Natural killer cell (primary cell): ENCODE measurements at places on chromosomes 6 and 20. TPM values are rescaled to one million over a fixed set of nuclear protein-coding genes. Genes with fewer than 3 reads are reported as not detected.

Gene LIN28B
- not detected for total RNA-seq

- no peak for DNase-seq
- no peaks in the 10 kb centered on the region for H3K27me3 ChIP-seq
- H3K36me3 ChIP-seq: peaks cover 6% of the 10 kb centered on the region
- no peak overlapping the region for H3K4me3 ChIP-seq
Measured at GRCh38 chr20:21203088-21203656, 77.3 kb downstream of the KIZ start.

Gene RPS6KA2
- 2.8 TPM for total RNA-seq

DNA sequence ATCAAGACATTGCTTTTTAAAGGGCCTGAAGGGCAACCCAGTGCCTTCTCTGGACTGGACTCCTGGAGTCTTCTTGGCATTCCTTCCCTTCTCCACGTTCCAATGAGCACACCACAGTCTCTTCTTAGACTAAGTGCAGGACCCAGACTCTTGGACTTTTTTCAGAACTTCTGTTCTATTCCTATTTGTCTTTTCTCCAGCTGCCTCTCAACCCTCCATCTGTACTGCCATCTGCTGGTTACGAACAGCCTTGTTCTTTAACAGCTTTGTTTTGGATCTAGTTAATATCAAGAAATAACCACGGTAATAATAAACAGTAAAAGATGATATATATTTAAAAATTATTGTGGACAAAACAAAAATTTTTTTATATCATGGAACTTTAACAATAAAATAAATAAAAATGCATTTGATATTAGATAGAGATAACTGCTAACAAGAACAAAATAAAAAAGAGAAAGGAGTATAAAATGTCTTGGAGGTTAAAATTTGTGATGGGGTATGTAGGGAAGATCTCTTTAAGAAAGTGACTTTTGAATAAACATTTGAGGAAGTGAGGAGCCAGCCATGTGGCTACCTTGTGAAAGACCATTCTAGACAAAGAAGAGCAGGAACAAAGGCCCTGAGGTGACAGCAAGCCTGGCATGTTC lies 105.1 kb upstream of the HCRTR2 start:
- H3K36me3 ChIP-seq: no peaks in the 10 kb centered on the region
- no peak for DNase-seq
- no peaks in the 10 kb centered on the region for H3K27me3 ChIP-seq
- H3K27ac ChIP-seq: no peak overlapping the region
- no peak overlapping the region for H3K4me3 ChIP-seq
- H3K4me1 ChIP-seq: peaks cover 3% of the 10 kb centered on the region

GRCh38 chr6:162679681-162680080 lies 47.9 kb downstream of the PRKN start:
- DNase-seq: no peak
- H3K36me3 ChIP-seq: no peaks in the 10 kb centered on the region
- no peak overlapping the region for H3K27ac ChIP-seq
- H3K27me3 ChIP-seq: no peaks in the 10 kb centered on the region
- no peaks in the 10 kb centered on the region for H3K4me1 ChIP-seq
- H3K4me3 ChIP-seq: no peak overlapping the region

DNA sequence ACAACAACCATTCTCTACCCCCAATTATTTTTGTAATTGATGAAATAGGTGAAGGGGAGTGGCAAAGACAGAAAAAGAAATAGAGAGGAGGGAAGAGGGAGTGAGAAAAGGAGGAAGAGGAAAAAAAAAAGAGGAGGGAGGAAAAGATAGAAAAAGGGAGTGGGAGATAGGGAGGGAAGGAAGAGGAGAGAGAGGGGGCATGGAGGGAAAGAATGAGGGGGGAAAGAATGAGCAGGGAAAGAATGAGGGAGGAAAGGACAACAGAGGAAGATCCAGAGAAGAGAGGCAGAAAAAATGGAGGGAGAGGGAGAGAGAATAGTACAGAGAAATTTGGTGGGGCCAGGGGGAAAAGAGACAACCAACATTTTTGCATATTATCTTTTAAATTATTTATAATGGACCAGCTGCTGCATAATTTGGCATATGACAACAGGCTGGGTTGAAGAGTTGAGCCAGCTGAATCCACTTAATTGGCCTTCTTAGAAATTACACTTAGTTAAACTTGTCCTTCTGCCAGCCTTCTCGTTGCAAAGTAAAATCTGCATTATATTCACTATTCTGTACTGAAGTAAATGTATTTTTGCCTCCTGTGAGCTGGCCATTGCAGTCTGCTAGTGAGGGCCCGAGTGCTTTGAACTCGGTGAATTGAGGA lies 101.0 kb downstream of the ARHGAP18 start:
- H3K4me3 ChIP-seq: no peak overlapping the region
- H3K4me1 ChIP-seq: no peaks in the 10 kb centered on the region
- DNase-seq: no peak
- H3K27me3 ChIP-seq: no peaks in the 10 kb centered on the region

GRCh38 chr6:131645846-131646245 lies 8.7 kb downstream of the ENPP3 start:
- no peaks in the 10 kb centered on the region for H3K4me1 ChIP-seq
- no peak for DNase-seq
- H3K27me3 ChIP-seq: no peaks in the 10 kb centered on the region
- H3K36me3 ChIP-seq: no peaks in the 10 kb centered on the region

Gene RNF217
- total RNA-seq: 4.4 TPM

GRCh38 chr6:142692942-142693341 lies 252.0 kb downstream of the HIVEP2 start:
- no peaks in the 10 kb centered on the region for H3K36me3 ChIP-seq
- no peak overlapping the region for H3K4me3 ChIP-seq
- no peaks in the 10 kb centered on the region for H3K4me1 ChIP-seq
